ENCODE measurements at places on chromosomes 2 and 18. TPM values are rescaled to one million over a fixed set of nuclear protein-coding genes. Genes with fewer than 3 reads are reported as not detected.

Gene KIAA2012
- total RNA-seq = not detected

Gene KLHL41
- 0.15 TPM for total RNA-seq

Gene TTC32
- total RNA-seq = 14.5 TPM

Gene ECEL1
- 0.23 TPM for total RNA-seq

Gene FRZB
- 0.13 TPM for total RNA-seq

Gene PLGLB1
- 0.44 TPM for total RNA-seq
